Ovary (tissue), 10 donors: ENCODE measurements at places on chromosomes 6 and 20. TPM values are rescaled to one million over a fixed set of nuclear protein-coding genes. Genes with fewer than 3 reads are reported as not detected.

DNA sequence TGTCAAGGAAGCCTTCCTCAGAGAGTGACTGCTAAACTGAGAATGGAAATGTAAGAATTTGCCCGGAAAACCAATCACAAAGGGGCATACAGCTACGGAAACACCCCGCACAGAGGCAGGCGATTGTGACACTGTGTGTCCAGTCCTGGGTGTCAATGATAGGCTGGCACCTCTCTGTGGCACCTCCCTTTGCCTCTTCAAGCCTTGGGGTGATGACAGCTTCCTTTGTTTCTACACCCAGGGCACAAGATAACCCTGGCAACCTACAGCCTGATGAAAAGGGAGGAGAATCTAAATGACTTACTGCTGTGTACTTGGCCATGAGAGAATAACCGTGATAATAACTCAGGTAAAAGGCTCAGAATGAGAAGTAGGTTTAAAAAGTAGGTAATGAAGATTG lies 93.6 kb upstream of the SSTR4 start:
- H3K27me3 ChIP-seq: no peaks in the 10 kb centered on the region
- no peaks in the 10 kb centered on the region for H3K36me3 ChIP-seq
- DNase-seq: no peak
- peaks cover 14% of the 10 kb centered on the region for H3K4me1 ChIP-seq
- no peak overlapping the region for H3K27ac ChIP-seq
- no peak overlapping the region for H3K4me3 ChIP-seq

DNA sequence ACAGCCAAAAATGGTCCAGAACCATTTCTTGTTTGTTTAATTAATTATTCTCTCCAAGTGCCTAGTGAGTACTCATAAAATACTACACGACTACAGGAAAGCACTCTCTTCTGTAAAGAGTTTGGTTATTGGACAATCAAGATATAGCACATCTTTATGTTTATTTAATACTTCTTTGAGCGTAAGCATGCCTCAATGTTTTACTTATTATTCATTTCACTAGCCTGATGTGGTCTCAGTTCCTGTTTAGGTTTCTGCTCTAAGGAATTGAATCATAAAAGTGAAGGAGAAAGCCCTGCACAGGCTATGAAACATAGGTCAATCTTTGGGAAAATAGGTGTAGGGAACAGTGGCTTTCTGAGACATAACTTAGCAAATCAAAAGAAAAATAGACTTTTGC lies 45.9 kb upstream of the AIG1 start:
- no peaks in the 10 kb centered on the region for H3K36me3 ChIP-seq
- no peak for DNase-seq
- H3K27me3 ChIP-seq: no peaks in the 10 kb centered on the region
- H3K4me1 ChIP-seq: peaks cover 1% of the 10 kb centered on the region
- no peak overlapping the region for H3K27ac ChIP-seq

GRCh38 chr6:152380351-152380767 lies 256.8 kb downstream of the SYNE1 start:
- H3K4me3 ChIP-seq: peak overlapping the region; percentile 45
- peaks cover 2% of the 10 kb centered on the region for H3K4me1 ChIP-seq
- DNase-seq: no peak
- H3K27ac ChIP-seq: peak overlapping the region; percentile 70
- no peaks in the 10 kb centered on the region for H3K36me3 ChIP-seq
- H3K27me3 ChIP-seq: no peaks in the 10 kb centered on the region

DNA sequence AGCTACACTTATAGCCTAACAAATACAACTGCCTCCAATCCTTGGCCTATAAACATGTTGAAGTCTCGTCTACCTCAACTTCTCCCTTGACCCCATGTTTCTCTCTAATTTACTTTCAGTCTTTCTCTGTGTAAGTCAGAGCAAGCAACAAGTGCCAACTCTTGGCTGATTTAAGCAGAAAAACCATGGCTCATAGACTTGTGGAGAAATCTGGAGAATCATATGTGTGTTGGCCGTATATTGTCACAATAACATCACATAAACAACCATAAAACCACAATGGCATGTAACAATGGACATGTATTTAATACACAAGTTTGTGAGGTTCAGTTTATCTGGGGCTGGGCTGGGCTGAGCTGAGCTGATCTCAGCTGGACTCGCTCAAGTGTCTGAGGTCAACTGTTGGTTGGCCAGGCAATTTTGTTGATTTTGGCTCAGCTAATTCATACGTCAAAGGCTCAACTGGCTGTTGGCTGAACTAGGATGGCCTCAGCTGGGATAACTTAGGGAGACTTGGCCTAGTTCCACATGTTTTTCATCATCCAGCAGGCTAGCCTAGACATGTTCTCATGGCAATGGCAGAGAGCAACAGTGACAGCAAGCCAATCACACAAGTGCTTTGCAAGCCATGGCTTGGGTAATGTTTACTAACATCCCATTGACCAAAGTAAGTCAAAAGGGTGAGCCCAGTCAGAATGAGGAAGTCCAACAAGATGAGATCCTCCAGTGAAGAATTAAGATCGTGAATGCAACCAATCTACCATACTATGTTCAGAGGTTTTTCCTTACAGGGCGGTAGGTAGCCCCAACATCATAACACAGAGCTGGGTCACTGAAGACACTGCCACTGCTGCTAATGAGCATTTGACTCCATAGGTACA lies 12.9 kb upstream of the TBC1D22B start:
- peaks cover 14% of the 10 kb centered on the region for H3K4me1 ChIP-seq
- peak; percentile 93 for DNase-seq
- H3K36me3 ChIP-seq: no peaks in the 10 kb centered on the region
- peak overlapping the region; percentile 92 for H3K27ac ChIP-seq
- H3K4me3 ChIP-seq: no peak overlapping the region
- no peaks in the 10 kb centered on the region for H3K27me3 ChIP-seq

- no peak overlapping the region for H3K4me3 ChIP-seq
- H3K27me3 ChIP-seq: no peaks in the 10 kb centered on the region
- H3K4me1 ChIP-seq: no peaks in the 10 kb centered on the region
- H3K36me3 ChIP-seq: no peaks in the 10 kb centered on the region
- no peak overlapping the region for H3K27ac ChIP-seq
- DNase-seq: no peak
Measured at GRCh38 chr20:44057698-44058675, 129.0 kb downstream of the JPH2 start.

- no peak overlapping the region for H3K4me3 ChIP-seq
- H3K27ac ChIP-seq: no peak overlapping the region
- no peaks in the 10 kb centered on the region for H3K27me3 ChIP-seq
- no peaks in the 10 kb centered on the region for H3K4me1 ChIP-seq
Measured at GRCh38 chr6:115945812-115946211, 114.9 kb downstream of the FRK start.

DNA sequence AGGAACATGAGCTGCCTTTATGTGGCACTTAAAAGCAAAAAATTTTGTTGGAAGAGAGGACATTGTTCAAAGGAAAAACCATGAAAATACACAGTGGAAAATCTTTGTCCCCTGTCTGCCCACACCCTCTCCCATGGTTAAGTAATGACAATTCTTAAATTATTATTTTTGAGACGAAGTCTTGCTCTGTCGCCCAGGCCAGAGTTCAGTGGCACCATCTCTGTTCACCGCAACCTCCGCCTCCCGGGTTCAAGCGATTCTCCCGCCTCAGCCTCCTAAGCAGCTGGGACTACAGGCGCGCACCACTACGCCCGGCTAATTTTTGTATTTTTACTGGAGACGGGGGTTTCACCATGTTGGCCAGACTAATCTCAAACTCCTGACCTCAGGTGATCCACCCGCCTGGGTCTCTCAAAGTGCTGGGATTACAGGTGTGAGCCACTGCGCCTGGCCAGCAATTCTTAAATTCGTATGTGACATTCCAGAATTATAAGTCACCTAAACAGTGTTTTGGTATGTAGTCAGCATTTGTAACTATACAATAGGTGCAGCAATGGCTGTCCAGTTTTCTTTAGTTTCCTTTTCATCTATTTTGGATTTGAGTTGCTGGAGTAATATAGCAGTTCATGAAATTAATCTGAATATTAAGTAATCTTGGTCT lies 636 bp upstream of the SSR1 start:
- H3K27me3 ChIP-seq: no peaks in the 10 kb centered on the region
- DNase-seq: no peak
- peak overlapping the region; percentile 65 for H3K4me3 ChIP-seq
- no peaks in the 10 kb centered on the region for H3K36me3 ChIP-seq
- H3K4me1 ChIP-seq: peaks cover 7% of the 10 kb centered on the region

- H3K4me3 ChIP-seq: no peak overlapping the region
- H3K27ac ChIP-seq: no peak overlapping the region
- no peaks in the 10 kb centered on the region for H3K4me1 ChIP-seq
Measured at GRCh38 chr6:134123666-134124208, 71.3 kb upstream of the SLC2A12 start.

GRCh38 chr6:6217855-6218758 lies 102.4 kb downstream of the F13A1 start:
- H3K4me1 ChIP-seq: no peaks in the 10 kb centered on the region
- H3K27ac ChIP-seq: no peak overlapping the region
- no peak overlapping the region for H3K4me3 ChIP-seq
- no peak for DNase-seq

DNA sequence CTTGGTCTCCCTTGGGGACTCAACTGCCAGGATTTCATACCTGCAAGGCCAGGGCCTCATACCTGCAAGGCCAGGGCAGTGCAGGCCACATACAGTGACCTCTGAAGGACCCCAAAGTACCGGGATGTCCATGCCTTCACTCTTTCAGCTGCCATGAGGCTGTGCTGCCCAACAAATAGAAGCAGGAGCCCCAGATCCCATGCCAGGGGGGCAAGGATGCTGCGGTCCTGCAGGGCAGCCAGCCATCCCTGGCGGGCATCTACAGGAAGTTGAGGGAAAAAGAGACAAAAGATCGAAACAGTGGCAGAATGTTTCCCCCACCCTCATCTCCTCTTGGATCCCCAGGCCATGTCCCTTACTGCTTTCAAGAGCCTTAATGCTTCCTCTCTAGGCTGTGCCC lies 799 bp downstream of the NRM start:
- H3K36me3 ChIP-seq: no peaks in the 10 kb centered on the region
- peak overlapping the region; percentile 73 for H3K4me3 ChIP-seq
- peaks cover 8% of the 10 kb centered on the region for H3K4me1 ChIP-seq

GRCh38 chr6:109714611-109715010 lies 23.5 kb downstream of the FIG4 start:
- no peak overlapping the region for H3K4me3 ChIP-seq
- no peaks in the 10 kb centered on the region for H3K27me3 ChIP-seq
- no peak overlapping the region for H3K27ac ChIP-seq
- no peak for DNase-seq

DNA sequence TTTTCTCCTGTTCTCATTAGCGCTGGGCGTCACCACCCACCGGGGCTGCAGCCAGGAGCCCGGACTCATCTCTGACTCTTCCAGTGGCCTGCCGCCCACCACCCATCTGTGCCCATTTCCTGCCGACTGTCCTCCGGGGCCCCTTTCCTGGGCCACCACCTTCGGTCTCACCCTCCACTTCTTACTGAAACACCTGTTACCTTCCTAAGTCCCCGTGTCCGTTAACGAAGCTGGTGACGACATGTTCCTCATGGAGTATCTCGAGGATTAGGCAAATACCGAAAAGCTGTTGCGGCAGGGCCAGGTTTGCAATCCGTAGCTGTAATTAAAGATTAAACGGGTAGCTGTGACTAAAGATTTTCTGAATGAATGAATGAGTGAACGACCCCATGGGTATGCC lies 80.2 kb downstream of the SRC start:
- no peak for DNase-seq
- no peaks in the 10 kb centered on the region for H3K4me1 ChIP-seq
- H3K27me3 ChIP-seq: no peaks in the 10 kb centered on the region

GRCh38 chr6:4973415-4973814 lies 30.4 kb downstream of the RPP40 start:
- peak overlapping the region; percentile 50 for H3K27ac ChIP-seq
- H3K36me3 ChIP-seq: no peaks in the 10 kb centered on the region
- peaks cover 2% of the 10 kb centered on the region for H3K4me1 ChIP-seq
- H3K4me3 ChIP-seq: no peak overlapping the region
- no peak for DNase-seq

NMBR gene
- total RNA-seq: 0.20 TPM

ASIP gene
- 22.5 TPM for total RNA-seq

CRISP3 gene
- 10.2 TPM for total RNA-seq

SLC35F1 gene
- 0.08 TPM for total RNA-seq

GLO1 gene
- 76.3 TPM for total RNA-seq

KIF25 gene
- not detected for total RNA-seq
